ENCODE measurements at places on chromosomes 1 and 21.
A peak's percentile ranks its signal among the peaks of the same experiment; 100 is the strongest.

- DNase-seq = no peak
Observed at GRCh38 chr21:46455575-46456385, 2.9 kb upstream of the DIP2A start.

GRCh38 chr1:219520241-219520640, 92.7 kb downstream of the ZC3H11B start:
- DNase-seq = no peak

DNA sequence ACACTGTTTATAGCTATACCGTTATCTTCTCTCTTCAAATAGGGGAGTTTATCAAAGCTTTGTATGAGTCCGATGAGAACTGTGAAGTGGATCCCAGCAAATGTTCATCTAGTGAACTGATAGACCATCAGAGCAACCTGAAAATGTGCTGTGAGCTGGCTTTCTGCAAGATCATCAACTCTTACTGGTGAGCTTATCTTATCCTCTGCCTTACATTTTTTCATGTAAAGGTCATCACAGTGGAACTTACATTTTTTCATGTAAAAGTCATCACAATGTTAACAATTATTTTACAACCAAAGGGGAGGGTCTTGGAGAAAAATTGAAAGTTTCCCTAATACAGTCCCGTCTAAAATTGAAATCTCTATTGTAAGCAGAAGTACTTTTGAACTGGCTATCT, 45.2 kb downstream of the CLEC20A start:
- DNase-seq = no peak

- no peak for DNase-seq
Observed at GRCh38 chr1:210746024-210746731, 387.8 kb downstream of the KCNH1 start.

DNA sequence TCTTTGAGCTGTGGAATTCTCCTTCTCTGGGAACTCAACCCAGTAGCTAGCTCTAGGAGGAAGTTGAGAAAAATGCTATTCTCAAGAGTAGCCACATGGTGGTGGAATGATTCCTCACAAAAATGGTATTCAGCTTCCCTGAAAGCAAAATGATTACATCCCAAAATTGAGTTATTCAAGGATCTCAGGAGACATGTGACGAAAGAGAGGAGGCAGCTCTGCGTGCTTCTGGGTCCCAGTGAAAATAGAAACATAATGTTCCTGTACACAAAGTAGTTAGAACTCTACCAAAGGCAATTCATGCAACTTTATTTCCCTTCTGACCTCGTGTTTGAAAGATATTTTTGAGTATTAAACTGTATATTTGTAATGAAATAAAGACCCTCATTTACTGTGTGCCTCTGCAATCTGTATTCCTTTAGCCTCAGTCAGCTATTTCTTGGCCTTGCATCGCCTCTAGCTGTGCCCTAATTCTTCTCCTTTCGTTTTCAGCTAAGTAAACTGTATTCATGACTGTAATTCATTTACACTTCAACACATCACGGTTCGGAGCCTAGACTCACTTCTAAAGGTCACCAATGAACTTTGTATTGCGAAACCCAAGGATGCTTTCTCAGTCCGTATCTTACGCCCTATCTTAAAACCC, 167.3 kb downstream of the FASLG start:
- peak; percentile 12 for DNase-seq

- no peak for DNase-seq
Observed at GRCh38 chr1:63624911-63625310, 31.7 kb downstream of the PGM1 start.

DNA sequence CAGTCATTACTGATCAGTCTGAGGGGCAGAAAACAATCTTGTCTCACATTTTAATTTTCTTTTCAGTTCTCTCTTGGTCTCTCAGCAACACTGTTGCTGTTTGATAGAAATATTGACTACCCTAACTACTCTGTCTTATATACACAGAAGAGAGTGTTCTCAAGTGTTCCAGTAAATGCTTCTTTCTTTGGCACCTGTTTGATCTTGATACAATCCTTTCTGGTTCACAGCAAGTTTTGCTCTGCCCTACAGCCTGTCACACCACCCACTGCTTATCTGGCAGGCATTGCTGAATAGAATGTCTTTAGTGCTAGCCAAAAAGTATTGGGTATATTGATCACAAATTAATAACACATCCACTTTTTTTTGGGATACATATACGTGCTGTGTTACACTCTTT, 75.7 kb upstream of the WLS start:
- DNase-seq = no peak

- DNase-seq = no peak
Observed at GRCh38 chr1:146019231-146020057, 2.1 kb downstream of the HJV start.

- DNase-seq = no peak
Observed at GRCh38 chr1:20588634-20589225, at the start of gene CDA. Gene CDA, plus strand, starts transcription at chr1:20589097. Its CDS starts 33 bp downstream, at chr1:20589130.

DNA sequence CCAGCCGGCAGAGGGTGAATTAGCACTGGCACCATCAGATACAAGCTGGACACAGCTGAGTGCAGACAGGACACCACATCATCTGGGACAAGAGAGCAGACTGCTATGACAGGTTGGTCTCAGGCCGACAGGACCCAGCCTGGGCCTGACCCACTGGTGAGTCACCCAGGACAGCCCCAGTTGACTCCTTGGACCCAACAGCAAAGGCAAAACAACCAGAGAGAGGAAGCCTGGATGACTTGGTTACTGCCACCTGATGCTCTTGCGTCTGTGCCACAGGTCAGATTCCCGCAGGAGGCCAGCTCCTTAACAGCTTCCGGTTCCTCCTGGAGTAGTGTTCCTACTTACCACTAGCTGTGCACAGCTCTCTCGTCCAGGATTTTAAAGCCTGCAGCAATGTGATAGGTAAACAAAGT, 18.5 kb downstream of the CCN1 start:
- DNase-seq = no peak

All from NCI-H774 (cell line).